Right lung (tissue), 10 donors: ENCODE measurements at places on chromosomes 16 and 17.

- DNase-seq: no peak
These were observed 824 bp upstream of the FBXL16 start for GRCh38 chr16:706189-707061.

- no peak for DNase-seq
These were observed 2.9 kb downstream of the CTRL start for GRCh38 chr16:67928561-67929364.

- no peak for DNase-seq
These were observed at the start of gene ALOX12B for GRCh38 chr17:8087075-8087951. Gene ALOX12B (minus strand): TSS chr17:8087716. CDS start chr17:8087442, 274 bp downstream.

DNA sequence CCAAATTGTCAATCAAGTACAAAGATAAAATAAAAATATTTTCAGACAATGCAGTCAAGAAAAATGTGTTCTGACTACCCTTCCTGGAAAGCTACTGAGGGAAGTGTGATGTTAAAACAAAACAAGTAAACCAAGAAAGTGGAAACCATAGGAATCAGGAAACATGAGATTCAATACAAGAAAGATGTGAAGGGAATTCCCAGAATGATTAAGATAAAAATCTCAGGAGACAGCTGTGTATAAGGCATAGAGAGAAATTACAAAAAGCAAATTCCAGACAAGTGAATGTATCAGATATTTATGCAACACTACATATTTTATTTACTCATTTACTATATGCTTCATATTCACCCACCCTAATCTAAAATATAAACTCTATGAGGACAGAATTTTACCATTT, 32.2 kb downstream of the TRIM37 start:
- DNase-seq: no peak

- DNase-seq: no peak
These were observed 15.9 kb downstream of the MINK1 start for GRCh38 chr17:4849011-4849536.

DNA sequence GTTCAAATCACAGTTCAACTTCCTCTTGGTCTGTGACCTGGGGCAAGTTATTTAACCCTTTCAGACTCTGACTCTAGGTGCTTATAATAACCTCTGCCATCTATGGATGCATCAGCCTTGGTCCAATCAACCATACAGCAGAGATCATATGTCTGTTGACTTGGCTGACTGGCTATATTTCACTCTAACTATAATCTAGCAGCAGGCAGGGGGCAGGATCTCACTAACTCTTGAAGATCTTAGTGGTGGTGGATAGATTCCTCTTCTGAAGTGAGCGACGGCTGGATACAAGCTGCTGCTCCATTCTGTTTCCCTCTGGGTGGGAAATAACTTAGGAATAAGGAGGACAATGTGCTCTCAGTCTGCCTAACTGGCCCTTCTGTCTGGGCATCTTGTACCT, 146.6 kb downstream of the SKAP1 start:
- DNase-seq: no peak

DNA sequence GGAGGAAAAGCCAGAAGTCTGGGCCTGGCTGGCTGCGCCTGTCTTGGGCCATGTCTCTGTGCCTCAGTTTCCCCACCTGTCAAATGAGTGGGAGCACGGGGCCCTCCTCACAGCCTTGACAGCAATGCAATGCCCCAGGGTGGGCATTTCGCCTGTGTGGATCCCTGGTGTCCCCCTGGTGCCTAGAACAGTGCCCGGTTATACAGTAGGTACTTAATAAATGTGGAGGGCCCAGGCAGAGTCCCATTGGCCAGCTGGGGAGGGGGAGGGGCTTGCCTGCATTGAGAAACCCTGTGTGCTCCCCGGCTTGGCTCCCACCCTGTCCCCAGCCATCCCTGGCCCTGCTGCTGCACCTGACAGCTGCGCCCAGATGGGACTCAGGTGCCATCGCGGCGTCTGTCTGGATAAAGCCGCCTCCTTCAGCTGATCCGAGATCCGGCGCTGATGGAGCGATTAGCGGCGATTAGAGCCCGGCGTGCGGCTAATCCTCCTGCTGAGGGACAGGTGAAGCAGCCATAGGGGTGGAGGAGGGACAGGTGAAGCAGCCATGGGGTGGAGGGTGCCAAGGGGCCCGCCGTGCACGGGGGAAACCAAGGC, 12.4 kb downstream of the ZFPM1 start:
- DNase-seq: no peak

DNA sequence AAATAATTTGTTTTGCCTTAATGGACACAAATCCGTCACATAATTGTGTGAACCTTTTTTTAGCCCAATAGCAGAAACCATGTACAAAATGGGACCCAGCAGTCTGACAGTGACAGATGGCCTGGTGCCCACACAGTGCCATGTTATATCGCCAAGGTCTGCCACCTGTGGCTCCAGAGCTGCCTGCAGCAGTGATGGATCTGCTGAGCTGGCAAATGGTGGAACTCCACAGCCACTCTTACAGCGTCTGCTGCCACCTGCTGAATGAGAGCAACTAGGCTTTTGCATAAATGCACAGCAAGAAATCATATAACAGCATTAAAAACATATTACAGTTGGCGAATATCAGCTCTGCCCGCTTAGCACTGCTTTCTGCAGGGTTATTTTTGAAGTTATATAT, 59.4 kb downstream of the NUP93 start:
- no peak for DNase-seq

- DNase-seq: no peak
These were observed 3.3 kb downstream of the MT1H start for GRCh38 chr16:56672761-56673536.

DNA sequence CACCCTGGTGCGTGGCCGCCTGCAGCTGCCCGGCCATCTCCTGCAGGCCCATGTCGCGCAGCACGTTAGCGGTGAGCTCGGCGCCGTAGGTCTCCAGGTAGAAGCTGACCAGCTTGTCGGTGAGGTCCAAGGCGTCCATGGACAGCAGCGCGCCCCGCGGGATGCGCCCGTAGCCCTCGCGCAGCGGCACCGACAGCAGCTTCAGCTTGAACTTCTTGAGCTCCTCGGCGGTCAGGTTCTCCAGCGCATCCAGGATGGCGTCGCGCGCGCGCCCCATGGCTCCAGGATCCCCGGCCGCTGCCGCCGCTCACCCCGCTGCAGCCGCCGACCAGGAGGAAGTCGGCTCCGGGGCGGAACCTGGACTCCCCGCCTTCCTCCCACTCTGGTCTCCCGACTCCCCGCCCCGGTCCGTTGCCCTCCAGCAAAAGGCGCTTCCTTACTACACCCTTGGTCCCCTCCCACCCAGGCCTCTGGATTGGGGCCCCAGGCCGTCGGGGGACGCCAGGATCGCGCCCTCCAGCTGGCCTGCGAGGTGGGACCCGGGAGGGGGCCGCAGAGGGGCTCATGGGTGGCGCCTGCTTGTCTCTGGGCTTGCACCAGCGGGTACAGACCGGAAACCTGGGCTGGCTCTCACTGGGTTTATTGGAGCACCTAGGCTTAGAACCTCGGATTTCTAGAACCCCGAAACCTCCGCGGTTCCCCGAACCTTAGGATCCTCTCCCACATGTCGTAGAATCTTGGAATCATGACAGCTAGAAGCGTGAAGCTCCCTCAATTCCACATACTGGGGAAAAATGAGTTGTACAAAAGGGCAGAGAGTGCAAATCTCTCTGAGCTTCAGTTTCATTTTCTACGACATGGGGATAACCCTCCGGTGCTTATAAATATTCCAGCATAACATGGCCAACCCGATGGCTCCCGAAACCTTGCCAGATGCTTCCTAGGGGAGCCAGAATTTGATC, at the start of gene PYCARD:
Gene PYCARD (minus strand): TSS at position 347 of the 962 bp plus-strand sequence. CDS start 70 bp downstream, at position 277.
- peak; percentile 45 for DNase-seq

DNA sequence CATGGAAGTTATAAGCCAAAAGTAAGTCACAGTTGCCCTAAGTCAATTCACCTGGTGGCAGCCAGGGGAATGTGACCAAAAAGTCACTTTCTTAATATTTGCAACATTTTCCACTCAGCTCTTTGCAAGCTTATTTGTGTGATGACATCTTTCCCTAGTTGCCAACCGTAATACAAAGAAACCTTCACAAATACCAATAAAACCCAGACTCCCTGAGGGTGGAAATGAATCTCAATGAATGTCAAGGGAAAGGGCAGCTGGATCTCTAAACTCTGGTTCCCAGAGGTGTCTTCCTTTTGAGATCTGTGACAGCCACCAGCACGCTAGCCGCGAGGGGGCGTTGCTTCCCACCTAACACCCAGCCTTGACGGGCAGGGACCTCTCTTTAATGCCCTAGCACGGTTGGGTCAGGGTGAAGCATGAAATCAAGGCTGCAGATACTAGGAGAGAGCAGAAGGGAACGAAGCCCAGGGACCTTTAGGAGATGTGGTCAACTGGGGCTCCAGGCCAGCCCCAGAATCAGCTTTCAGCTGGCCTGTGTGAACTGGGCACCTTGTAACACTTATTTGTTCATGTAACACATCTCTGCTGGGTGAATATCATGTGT, 82.2 kb downstream of the CMC2 start:
- peak; percentile 12 for DNase-seq

- DNase-seq: peak; percentile 50
These were observed 477.4 kb downstream of the SLC39A11 start for GRCh38 chr17:72614871-72615626.

DNA sequence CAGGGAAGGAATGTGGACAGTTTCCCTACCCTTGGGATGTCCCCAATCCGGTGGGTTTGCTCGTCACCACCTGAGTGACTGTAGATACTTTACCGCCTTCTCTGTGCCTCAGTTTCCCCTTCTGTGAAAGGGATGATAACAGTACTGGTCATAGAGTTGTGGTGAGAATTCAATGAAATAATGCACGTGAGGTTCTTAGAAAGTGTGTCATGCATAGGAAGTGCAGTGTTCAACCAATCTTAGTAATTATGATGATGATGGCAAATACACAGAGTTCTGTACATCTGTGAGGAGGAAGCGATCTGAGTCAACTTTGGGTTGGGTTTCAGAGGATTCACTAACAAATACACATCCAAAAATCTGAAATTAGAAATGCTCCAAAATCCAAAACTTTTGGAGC, 114.6 kb upstream of the HS3ST2 start:
- no peak for DNase-seq
